ENCODE measurements at places on chromosomes 5 and 9.

- no peak for DNase-seq
- peak overlapping the region; percentile 9 for H3K27ac ChIP-seq
- H3K4me3 ChIP-seq: no peak overlapping the region
These were observed 3.5 kb upstream of the F2RL2 start for GRCh38 chr5:76626738-76627137.

DNA sequence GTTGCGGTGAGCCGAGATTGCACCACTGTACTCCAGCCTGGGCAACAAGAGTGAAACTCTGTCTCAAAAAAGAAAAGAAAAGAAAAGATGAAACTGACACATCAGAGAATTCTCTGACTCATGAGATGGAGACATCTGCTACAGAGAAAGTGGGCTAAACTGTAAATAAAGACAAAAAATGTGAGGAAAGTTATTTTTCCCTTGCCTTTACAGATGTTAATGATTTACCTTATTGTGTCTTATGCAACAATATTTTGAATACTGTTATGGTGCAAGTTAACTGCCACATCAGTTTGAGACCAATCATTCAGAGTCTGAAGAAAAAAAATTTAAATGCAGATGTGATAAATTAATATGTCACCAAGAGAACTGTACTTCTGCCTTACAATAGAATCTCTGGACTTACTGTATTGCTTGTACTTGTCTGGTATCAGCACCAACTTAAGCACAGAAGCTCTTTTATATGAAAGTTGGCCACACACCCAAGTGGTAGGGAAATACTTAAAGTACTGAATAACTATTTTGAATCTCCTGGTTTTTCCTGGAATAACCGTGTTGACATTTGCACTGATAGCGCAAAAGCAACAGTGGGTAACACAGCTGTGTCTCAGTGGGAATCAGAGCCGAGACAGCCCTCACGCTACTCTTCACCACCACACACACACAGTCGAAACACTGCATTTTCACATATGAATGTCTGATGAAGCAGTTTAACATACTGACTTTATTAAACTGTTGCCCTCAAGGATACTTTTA, 169.9 kb downstream of the FANCC start:
- DNase-seq: no peak
- H3K4me3 ChIP-seq: no peak overlapping the region
- no peaks in the 10 kb centered on the region for H3K36me3 ChIP-seq
- H3K27me3 ChIP-seq: no peaks in the 10 kb centered on the region

DNA sequence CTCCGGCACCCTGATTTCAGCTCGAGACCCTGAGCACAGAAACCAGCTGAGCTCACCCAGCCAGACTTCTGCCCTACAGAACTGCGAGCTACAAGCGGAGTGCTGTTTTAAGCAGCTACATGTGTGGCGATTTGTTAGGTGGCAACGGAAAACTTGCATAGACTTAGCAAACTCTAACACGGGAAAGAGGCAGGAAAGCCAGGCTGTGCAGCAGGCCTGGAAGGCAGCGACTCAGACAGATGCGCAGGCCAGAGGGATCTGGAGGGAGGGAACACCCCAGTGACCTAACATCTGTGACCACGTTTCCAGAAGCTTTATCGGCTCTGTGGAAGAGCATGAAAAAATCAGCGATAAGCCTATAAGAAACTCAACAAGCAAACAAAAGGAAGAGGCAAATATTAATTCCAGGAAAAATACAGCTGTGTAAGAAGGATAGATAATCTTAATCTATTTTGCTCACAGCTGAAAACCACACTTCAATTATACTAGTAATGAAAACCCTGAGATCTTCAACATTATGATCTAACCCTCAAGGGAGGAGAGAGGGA, 11.0 kb downstream of the UBAC1 start:
- no peaks in the 10 kb centered on the region for H3K27me3 ChIP-seq
- no peak overlapping the region for H3K4me3 ChIP-seq
- H3K27ac ChIP-seq: no peak overlapping the region
- no peaks in the 10 kb centered on the region for H3K4me1 ChIP-seq
- no peak for DNase-seq

- no peaks in the 10 kb centered on the region for H3K36me3 ChIP-seq
- no peak overlapping the region for H3K4me3 ChIP-seq
- DNase-seq: no peak
- H3K27me3 ChIP-seq: peaks cover 17% of the 10 kb centered on the region
- no peaks in the 10 kb centered on the region for H3K4me1 ChIP-seq
These were observed 177.6 kb upstream of the PANK3 start for GRCh38 chr5:168756453-168757391.
